Hematopoietic multipotent progenitor cell treated with erythropoietin and hydrocortisone succinate and interleukin-3 and kit ligand, for 6 days (in vitro differentiated cells): ENCODE measurements at places on chromosomes 1 and 21.

DNA sequence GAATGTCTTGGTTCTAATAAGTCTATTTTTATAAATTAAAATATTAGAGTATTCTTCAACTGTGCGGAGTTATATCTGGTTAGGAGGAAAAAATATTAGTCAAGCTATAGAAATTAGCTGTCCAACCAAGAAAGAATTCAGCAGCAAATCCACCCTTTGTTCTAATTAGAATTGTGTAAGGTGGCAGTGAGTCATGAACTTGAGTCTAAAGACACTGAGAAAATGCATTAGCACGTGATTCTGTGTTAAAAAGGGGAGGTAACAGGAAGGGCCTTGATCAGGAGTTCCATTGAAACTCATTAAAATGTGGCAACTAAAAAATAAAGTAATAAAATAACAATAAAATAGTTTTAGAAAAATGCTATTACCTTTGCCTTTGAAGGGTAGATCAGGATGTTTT is 398.2 kb upstream of the RGS18 start:
- no peak for DNase-seq

DNA sequence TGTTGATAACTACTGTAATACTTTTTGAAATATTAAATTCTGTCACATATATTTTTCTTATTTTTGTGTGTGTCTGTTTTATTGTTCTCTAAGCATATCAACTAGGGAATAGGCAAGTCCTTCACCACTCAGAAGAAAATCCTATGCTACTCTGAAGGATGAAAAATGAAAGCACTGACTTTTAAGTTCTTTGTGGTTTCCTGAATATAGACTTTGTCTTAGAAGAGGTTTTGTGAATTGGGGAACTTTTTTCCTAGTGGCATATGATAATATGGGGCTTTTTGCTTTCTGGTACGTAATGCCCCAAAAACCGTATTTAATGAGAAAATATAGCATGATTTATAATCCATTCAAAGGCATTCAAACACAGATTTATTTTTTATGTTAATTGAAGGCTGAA is 136.0 kb downstream of the SNX7 start:
- DNase-seq = no peak

- DNase-seq = no peak
Observed at GRCh38 chr1:205567716-205568115, 63.2 kb downstream of the CDK18 start.

DNA sequence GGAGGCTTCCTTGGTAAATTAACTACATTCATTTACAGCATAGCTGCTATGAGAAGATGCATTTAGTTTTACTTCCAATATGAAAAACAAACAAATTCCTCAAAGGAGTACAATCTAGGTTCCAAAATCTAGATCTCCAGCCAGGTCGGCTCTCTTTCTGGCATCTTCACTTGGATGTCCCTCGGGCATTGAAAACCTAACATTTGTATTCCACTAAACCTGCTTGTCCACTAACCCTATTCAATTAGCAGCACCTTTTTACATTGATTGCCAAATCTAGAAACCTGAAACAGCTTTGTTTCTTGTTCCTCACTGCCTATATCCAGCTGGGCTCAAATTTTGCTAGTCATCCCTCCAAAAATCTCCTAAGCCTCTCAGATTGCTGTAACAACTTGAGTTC is 14.3 kb upstream of the CXADR start:
- DNase-seq = no peak
